ENCODE measurements at places on chromosomes 3 and 15. TPM values are rescaled to one million over a fixed set of nuclear protein-coding genes. Genes with fewer than 3 reads are reported as not detected.

DNA sequence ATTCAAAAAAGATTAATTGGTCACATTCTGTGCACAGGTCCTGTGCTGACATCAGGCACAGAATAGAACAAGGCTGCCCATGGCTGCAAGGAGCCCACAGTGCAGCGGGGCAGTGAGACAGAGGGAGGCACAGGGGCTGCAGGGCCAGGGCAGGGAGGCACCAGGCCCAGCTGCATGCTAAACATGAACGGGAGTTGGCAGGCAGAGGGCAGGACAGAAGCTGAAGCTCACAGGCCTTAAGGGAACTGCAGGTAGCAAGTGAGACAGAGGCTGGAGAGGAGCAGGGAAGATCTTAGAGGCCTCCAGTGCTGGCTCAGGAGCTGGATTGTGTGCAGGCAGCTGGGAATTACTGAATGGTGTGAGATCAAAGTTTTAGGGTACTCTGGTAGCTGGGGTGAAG is 26.2 kb downstream of the IDH3A start:
- H3K27ac ChIP-seq: no peak overlapping the region
- H3K4me3 ChIP-seq: no peak overlapping the region
- H3K27me3 ChIP-seq: no peaks in the 10 kb centered on the region

DNA sequence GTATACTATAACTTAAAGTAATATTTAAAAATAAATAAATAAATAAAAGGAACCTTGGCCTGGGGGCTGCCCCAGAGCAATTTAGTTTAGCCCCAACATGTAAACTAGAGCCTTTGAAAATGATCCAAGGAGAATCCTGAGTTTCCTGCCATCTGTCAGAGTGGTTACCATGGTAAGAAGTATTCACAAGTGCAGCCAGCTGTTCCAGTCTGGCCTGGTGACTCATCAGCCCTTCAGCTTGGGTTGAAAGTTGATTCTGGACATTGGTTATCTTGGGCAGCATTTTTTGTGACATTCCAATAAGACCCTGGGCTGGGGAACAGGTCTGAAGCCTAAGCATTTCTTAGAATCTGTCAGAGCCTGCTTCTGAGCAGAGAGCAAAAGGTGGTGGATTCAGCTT is 72.7 kb upstream of the LRTM1 start:
- no peak for DNase-seq
- no peaks in the 10 kb centered on the region for H3K36me3 ChIP-seq
- H3K4me3 ChIP-seq: no peak overlapping the region
- H3K4me1 ChIP-seq: no peaks in the 10 kb centered on the region
- no peaks in the 10 kb centered on the region for H3K27me3 ChIP-seq

- DNase-seq: no peak
- H3K27me3 ChIP-seq: peaks cover 26% of the 10 kb centered on the region
- H3K36me3 ChIP-seq: no peaks in the 10 kb centered on the region
- no peak overlapping the region for H3K27ac ChIP-seq
- no peak overlapping the region for H3K4me3 ChIP-seq
Observed at GRCh38 chr3:142946861-142947260, 16.6 kb downstream of the PAQR9 start.

The GMPS gene
- total RNA-seq: 106 TPM

DNA sequence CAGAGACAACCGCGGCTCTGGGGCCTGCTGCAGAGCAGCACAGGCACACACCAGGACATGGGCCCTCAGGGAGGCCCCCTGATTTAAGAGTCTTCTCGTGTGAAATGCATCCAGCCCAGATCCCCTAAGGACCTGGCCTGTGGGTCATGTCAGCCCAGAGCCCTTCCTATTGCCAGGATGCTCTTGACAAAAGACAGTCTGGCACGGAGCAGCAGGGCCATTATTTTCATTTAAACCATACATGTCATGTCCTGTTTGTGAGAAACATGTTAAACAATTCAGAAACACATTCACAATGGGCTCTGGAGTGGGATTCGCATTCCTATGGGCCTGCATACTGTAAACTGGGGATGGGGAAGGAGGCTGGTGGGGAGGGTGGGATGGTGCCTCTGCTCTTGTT is 367.4 kb upstream of the WNT5A start:
- no peaks in the 10 kb centered on the region for H3K36me3 ChIP-seq
- no peak overlapping the region for H3K27ac ChIP-seq
- H3K4me3 ChIP-seq: no peak overlapping the region
- no peaks in the 10 kb centered on the region for H3K27me3 ChIP-seq
- H3K4me1 ChIP-seq: no peaks in the 10 kb centered on the region

The AMOTL2 gene
- not detected for total RNA-seq

DNA sequence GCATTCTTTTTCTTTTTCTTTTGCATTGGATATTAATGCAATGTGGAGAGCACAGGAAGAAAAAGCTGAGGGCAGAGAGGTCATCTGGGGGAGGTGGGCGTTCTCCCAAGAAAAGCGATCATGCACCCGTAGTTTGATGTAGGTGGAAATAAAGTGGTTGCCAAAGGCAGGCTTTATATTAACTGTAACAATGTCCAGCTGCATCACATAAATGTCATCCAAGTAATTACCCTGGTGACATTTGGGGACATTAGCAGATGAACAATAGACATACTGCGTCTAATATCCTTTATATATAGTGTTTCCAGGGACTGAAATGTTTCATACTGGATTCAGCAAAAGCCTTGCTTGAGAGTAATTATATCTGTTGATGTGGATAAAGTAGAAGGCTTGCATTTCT is 135.5 kb downstream of the CNTN6 start:
- no peak overlapping the region for H3K4me3 ChIP-seq
- H3K36me3 ChIP-seq: no peaks in the 10 kb centered on the region
- DNase-seq: no peak
- no peak overlapping the region for H3K27ac ChIP-seq
- H3K4me1 ChIP-seq: no peaks in the 10 kb centered on the region

DNA sequence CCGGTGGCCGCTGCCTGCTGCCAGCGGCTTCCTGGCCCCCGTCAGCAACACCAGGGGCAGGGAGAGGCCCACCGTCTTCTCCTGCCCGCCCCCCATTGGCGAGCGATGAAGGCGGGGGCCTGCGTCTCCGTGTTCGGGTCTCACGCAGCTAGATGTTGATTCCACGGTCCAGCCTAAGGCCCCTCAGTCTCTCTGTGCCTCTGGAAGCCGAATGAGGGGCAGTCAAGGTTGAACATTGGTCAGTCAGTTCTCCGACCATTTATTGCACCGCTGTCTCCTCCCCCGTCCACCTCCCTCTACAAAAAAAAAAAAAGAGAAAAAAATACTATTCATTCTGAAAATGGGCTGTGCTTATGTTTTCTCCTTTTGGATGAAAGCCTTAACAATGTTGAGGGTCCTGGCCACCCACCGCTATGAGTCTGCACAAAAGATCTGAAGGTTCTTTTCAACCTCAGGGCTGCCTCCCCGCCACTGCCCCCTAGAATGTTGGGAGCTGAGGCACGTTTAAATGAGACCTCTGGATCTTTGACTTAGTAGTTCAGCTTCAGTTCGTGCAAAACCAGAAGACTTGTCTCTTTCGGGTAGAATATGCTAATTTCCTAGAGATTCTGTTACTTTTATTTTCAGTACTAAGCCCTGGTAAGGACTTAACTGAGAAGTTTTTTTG is 736 bp downstream of the IREB2 start:
- peak overlapping the region; percentile 92 for H3K4me3 ChIP-seq
- peak overlapping the region; percentile 89 for H3K27ac ChIP-seq
- H3K4me1 ChIP-seq: peaks cover 52% of the 10 kb centered on the region
- H3K36me3 ChIP-seq: peaks cover 35% of the 10 kb centered on the region
- no peaks in the 10 kb centered on the region for H3K27me3 ChIP-seq

- H3K4me1 ChIP-seq: peaks cover 11% of the 10 kb centered on the region
- no peak overlapping the region for H3K27ac ChIP-seq
- no peaks in the 10 kb centered on the region for H3K27me3 ChIP-seq
- DNase-seq: no peak
- H3K4me3 ChIP-seq: no peak overlapping the region
Observed at GRCh38 chr15:63677778-63678177, 80.6 kb downstream of the FBXL22 start.

The ZNF662 gene
- 0.40 TPM for total RNA-seq

DNA sequence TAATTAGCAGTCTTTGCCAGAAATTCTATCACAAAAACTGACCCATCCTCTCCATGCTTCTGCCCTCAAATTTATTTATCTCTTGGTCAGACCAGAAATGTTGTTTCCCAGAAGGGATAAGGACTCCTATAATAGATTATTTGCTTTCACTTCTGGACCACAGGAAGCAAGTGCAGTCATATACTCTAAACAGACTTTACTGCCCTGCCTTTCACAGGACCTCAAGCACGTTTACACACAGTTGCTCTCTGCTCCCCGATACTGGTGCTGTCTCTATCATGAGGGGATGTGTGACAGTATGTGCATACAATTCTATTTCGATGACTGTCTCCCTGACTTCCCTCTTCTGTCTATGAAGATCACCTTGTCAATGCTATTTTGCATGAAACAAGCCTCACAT is 205.5 kb upstream of the TGFBR2 start:
- H3K36me3 ChIP-seq: no peaks in the 10 kb centered on the region
- no peaks in the 10 kb centered on the region for H3K27me3 ChIP-seq
- H3K4me3 ChIP-seq: no peak overlapping the region
- DNase-seq: no peak
- H3K4me1 ChIP-seq: no peaks in the 10 kb centered on the region
